Globus pallidus (tissue), 1 donor: ENCODE measurements at places on chromosomes 3 and 15.
A peak's percentile ranks its signal among the peaks of the same experiment; 100 is the strongest.

DNA sequence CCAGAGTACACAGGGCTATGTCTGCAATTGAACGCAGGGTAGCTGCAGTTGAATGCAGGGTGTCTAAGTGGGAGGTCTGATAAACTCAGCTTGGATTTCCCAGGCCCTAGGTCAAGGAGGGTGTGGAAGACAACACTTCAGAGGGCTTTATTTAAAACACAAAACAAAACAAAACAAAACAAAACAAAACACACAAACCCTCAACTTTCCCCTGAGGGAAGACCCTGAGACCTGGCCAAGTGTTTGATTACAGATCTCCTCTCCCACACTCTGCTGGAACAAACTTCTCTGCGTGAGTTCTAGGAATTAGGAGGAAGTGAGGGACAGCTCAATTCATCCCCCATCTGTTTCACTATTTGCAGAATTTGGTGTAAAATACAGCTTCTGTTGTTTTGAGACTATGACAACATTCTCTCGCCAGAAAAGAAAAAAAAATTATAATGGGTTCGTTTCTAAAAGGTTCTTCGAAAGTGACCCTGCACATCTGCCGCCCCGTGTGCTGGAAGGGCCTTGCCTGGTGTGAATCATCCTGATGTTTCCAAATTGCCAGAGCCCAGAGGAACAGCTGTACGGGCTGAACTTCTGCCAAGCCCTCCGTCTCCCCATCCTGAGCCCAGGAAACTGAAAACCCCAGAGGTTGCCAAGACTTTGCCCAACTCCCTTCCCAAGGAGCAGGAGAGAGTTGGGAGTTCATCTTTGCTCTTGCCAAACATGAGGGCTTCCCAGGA lies 73.3 kb upstream of the RAD18 start:
- peak; percentile 41 for DNase-seq

- no peak for DNase-seq
These were observed 313.5 kb downstream of the RPLP1 start for GRCh38 chr15:69766156-69766555.

GRCh38 chr3:107769882-107770281 lies 247.1 kb downstream of the BBX start:
- no peak for DNase-seq

DNA sequence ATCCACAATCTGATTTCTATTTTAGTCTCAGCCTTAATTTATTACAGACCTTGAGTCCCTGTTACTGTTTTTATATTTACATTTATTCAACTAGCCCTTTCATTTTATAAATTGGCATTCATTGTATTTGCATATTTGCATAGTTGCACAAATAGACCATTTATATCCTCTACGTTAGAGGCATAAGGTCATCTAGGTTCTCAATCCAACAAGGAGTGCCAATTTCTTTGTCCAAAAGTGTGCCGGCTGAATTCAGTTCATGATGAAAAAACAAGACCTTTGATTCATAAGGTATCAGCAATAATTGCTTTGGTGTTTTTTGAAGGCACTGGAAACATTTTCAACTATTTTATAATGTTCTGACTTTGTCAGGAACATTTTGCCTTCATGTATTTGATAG lies 33.9 kb upstream of the NANOGP8 start:
- no peak for DNase-seq

DNA sequence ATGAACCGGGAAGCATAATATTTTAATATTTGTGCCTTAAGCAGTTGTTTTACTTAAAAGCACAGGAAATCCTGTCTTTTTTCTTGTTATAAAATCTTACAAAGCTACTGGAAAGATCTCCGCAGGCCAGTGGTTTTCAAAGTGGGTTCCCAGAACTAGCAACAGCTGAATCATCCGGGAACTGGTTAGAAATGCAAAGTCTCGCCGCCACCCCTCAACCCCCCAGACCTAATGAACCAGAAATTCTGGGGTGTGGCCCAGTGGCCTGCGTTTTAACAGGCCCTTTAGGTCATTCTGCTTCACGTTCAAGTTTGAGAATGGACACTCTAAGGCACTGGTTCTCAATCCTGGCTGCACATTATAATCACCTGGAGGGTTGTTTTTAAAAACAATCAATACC lies 74.7 kb downstream of the PDZRN3 start:
- DNase-seq, result no peak

GRCh38 chr3:173238091-173238490 lies 97.1 kb upstream of the SPATA16 start:
- no peak for DNase-seq

DNA sequence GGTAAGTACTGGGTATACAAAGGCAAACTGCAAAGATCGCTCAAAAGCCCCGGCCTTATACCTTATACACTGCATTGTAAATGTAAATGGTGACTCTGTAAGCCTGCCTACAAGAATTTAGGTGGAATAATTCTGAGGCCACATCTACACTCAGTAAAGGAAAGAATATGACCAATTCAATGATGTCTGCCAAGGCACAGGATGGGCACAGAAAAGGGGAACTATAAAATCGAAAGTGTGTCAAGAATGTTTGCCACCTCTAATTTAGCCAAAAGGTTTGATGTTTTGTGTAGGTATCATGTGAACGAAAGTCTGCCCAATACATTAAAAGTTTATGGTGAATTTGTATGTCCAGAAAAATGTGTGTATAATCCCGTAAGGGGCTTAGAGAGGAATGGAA lies 96.1 kb downstream of the FOXP1 start:
- DNase-seq, result no peak

GRCh38 chr3:65149877-65150276 lies 462.1 kb upstream of the ADAMTS9 start:
- DNase-seq, result no peak

- no peak for DNase-seq
These were observed 199.8 kb downstream of the UBE2E2 start for GRCh38 chr3:23402728-23403492.

- DNase-seq, result no peak
These were observed 17.4 kb downstream of the FYCO1 start for GRCh38 chr3:45978006-45978761.

DNA sequence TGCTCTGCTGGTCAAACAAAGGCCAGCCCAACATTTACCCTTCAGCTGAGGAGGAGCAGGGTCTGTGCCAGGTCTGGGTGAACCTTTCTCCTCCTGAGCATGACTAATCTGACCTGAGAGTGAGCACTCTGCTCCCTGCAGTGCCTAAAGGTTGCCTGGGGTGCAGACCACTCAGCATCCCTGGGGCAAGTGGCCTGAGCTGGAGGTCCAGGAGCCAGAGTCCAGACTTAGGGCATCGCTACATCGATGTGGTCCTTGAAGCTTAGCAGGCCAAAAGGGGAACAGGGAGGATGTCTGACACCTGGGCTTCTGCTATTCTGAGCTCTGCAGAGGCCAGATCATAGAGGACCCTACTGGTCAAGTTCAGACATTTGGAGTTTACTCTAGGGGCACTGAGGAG lies 119.1 kb downstream of the FAM43A start:
- DNase-seq, result no peak

- no peak for DNase-seq
These were observed 370.5 kb downstream of the RORA start for GRCh38 chr15:60858511-60859070.

DNA sequence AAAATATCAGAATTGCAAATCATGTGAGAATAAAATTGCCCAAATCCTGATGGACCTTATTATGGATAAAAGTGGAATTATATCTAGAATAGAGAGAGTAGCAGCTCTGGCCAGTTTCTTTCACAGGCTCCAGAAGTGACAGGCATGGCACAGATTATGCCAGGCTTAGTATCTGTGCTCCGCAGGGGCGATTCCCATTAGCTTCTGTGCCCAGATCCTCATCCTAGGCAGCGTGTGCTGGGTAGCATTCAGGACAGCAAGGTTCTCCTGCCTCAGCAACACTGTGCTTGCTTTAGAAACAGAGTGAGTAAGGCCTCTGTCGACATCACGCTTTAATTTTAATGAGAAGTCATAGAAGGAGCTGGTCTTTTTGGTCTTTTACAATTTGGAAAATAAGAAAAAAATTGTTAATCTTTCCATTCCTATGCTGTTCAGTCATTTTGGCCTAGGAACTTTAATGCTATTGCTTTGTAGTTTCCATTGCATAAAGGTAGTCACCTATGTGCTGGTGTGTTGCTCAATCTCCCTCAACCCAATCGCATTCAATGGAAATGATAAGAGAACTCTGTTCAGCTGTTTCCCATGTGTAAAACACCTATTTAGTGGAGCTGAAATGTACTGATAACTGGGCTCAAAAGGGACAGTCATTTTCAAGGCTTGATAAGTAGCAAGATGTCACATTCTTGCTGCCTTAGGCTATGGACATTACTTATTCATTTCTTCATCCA lies 770.1 kb downstream of the AGBL1 start:
- DNase-seq, result no peak

GRCh38 chr3:125062904-125063618 lies 7.3 kb upstream of the HEG1 start:
- DNase-seq, result no peak

- peak; percentile 47 for DNase-seq
These were observed 643 bp upstream of the LMCD1 start for GRCh38 chr3:8500989-8501370.

DNA sequence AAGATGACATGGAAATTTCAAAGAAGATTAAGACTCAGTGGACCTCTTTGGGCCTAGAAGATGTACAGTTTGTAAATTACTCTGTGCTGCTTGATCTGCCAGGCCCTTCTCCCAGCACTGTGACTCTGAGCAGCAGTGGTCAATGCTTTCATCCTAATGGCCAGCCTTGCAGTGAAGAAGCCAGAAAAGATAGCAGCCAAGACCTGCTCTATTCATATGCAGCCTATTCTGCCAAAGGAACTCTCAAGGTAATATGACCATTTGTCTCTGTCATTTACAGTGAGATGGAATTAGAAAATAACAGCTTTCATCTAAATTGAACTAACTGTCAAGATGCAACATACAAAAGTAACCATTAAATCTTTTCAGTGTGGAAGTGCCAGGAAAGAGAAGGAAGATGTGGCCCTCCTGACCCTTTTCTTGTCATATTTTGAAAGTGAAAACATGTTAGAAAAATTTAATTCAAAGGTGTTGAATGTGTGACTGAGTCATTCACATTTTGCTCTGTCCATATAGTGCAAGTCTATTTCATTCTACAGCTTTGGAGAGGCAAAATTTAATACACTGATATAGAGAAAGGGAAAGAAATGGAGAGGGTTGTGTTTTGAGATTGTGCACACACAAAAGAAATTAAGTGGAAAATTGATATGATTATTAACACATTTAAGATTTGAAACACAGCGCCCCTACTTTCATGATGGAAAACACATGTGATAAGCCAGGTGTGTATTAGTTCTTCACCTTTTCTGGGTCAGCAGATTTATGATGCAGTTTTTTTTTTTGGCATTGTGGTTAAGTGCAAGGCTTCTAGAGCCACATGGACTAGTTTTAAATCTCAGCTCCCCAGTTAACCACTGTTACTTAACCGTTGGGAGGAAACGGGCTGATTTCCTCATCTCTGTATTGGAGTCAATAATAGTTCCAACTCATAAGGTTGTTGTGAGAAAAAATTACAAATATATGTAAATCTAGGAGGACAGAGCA lies 375.1 kb downstream of the NAALADL2 start:
- DNase-seq, result no peak

DNA sequence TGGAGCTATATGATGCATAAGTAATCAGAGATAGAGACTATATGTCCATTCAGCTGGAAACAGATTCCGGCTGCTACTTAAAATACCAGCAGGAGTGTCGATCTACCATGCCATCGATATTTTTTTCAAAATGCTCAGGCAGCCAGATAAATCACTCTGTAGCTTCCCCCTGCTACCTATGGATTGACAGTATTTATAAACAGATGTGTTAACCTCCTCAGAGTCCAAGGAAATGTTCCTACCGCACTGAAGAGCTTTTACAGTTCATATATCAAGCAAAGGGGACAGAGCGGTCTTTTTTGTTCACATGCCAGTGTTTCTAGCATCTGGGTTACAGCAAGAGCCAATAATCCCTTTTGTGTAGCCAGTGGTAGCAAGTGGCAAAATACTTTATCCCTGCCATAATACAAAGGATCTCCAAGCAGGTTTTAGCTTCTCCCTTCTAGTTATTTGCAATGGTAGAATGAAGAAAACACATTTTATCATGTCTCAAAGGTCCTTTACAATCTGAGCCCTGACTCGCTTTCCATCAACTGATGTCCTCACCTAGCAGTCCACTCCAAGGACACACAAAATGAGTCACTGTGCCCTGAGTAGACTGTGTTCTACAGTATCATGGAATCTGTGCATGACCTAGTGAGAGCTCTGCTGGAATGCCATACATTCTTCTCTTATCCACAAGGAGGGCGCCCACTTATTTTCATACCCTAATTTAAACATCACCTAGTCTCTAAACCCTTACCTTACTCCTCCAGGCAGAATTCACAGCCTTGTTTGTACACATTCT lies 507.0 kb downstream of the TBL1XR1 start:
- DNase-seq, result no peak
